RWPE1 (cell line): ENCODE measurements at places on chromosomes 4 and X.
A peak's percentile ranks its signal among the peaks of the same experiment; 100 is the strongest.

DNA sequence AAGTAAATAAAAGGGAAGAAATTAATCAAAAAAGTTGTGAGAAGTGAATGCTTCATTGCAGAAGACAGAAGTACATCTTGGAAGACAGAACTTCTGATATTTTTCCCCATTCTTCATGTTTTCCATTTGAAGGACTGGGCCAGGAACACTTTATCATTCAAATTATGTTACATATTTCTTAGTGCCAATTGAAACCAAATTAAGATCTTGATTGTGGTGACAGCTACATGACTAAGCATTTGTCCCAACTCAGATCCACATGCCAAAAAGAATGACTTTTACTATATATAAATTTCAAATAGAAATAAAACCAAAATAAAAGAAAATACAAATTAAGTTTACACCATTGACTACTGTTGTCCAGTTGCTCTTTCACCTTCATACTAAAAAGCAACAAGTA is 14.0 kb upstream of the FGF5 start:
- DNase-seq = no peak

- DNase-seq = no peak
These were observed 294.2 kb upstream of the FTHL17 start for GRCh38 chrX:31366041-31366440.

- DNase-seq = no peak
These were observed 154.6 kb downstream of the AFAP1 start for GRCh38 chr4:7785017-7785416.

- DNase-seq = peak; percentile 41
These were observed 60.5 kb upstream of the TRIM2 start for GRCh38 chr4:153143527-153144348.

DNA sequence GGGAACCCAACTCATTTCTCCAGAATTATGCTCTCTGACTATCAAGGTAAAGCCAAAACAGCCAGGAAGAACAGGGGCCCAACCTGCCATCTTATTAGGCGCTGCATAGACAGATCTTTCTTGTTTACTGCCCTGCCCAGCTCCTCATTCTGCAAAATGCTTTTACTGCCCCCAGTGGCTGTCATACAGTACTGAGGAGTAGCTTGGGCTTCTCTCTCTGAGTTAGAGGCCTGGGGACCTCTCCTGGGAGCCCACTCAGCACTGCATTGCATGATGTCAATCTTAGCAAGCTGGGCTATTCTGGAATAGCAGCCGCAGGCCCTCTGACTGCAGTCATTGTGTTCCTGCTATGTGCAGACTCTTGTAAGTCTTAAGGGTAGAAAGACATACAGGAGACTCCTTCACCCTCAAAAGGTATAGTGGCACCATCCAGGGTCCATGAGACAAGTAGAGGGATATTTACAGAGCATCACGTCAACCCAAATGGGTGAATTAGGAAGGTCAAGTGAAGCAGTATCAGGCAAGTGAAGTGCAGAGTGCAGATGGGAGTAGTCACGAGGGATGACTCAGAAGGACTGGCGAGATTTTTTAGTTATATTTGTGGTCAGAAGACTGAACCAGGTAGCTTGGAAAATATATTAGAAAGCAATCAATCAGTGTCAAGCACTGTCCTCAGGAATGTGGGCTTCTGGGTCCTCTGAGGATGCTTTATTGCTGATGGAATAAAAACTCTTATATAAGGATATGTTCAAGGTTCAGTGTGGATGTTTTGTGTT is 294.1 kb upstream of the SFRP2 start:
- peak; percentile 20 for DNase-seq

DNA sequence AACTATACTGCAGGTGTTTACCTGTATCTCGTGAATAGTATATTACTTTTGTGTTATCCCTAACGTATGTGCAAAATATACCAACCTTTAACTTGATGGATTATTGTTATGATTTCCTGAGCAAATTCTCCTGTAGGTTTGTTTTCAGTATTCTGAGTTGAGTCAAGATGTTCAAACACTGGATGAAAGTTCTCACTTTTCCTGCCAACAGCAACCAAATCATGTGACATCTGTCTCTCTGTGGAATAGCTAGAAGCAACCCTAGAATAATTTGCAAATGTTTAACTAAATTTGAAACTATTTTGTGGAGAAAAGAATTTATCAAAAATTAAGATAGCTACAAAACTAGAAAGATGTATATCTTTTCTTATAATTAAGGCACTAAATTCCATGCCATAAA is 35.6 kb downstream of the BCLAF3 start:
- no peak for DNase-seq

GRCh38 chr4:85260064-85260463 is 214.9 kb upstream of the ARHGAP24 start:
- DNase-seq = no peak

DNA sequence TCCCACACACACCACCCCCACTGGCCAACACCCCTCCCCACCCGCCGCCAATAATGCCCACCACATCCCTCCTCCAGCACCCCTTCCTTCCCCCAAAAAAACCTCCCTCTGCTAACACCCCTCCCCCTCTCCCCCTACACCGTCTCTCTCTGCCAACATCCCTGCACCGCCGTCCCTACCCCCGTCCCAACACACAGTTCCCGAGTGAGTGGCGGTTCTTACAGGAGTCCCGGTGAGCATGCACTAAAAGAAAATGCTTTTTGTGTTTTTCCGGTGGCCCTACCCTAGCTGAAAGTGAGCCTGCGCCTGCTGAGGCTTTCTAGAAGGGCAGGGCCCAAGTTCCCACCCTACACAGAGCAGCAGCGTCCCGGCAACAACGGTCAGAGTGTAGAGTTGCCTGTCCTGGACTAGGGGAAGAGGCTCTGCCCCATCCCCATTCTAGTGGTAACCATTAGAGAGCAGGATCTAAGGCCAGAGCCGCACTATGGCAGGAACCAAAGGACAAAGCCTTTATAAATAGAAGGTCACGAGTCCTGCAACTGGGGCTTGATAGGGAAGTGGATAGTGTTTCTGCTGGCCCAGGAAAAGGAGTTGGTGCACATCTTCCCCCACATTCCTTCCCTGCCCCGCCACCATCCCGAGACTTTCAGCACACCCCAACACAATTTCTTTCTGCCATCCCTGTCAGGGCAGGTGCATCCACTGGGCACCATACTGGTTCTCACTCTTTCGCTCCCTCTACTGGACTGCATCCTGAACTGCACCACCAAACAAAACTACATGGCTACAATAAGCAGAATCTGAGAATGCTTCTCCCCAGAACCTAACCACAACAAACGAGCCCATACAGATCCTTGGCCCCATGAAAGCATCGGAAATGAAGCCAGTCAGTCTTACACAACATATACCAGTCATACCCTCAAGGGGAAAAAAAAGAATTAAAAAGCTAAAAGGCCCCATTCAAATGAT is 78.1 kb upstream of the PAGE3 start:
- DNase-seq = peak; percentile 13

DNA sequence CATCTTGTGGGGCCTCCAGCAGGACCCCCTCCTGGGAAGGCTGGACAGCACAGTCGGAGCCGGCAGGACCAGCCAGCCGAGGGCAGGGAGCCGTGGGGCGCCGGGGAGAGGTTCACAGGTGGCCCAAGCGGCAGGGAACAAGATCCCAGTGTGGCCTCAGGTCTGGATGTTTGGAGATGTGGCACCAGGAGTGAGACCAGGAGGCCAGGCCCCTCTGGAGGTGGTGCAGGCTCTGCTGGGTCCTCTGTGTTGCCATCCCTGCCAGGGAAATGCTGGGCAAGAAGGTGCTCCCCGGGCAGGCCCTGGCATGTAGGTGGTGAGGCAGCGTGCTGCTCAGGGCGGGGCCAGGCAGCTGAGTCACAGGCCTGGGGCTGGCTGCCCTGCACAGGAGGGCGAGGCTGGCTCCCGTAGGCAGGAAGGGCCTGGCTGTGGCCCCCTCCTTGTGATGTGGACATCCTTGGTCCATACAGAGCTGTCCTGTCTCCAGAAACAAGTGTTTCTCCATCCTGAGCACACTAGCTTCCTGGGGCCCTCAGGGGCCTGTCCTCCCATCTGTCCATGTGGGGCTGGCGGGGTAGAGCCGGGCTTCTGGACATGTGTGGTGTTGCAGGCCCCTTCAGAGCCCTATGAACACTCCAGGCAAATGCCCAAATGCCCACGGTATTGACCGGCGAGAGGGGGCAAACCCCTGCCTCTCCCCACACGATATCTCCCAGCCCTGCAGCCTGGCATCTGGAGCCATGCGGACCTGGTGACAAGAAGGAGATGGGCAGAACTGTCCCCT is 4.8 kb upstream of the HGFAC start:
- DNase-seq = peak; percentile 88

GRCh38 chrX:123217077-123217476 is 33.0 kb downstream of the GRIA3 start:
- no peak for DNase-seq

GRCh38 chr4:15587649-15588048 is 67.5 kb downstream of the FBXL5 start:
- no peak for DNase-seq

DNA sequence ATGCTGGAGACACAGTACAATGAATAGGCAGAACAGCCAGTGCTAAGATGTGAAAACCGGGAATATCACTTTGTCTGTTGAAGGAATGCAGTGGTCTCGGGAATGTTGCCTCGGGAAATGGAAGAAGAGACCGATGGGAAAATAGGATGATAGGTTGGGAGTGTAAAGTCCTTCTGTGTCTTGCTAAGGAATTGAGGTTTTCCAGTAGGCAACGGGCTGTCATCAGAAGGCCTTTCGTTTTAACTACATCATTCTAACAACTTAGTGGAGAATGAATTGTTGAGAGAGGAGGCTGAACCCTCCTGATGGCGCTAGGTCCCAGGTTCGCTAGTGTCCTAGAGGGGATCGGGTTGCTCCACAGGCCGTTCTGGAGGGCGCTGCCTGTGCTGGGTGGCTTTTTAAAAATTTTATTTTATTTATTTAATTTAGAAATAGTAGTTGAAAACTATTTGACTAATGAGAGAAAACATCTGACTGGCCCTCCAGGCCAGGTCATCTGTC is 730 bp downstream of the VBP1 start:
- no peak for DNase-seq

DNA sequence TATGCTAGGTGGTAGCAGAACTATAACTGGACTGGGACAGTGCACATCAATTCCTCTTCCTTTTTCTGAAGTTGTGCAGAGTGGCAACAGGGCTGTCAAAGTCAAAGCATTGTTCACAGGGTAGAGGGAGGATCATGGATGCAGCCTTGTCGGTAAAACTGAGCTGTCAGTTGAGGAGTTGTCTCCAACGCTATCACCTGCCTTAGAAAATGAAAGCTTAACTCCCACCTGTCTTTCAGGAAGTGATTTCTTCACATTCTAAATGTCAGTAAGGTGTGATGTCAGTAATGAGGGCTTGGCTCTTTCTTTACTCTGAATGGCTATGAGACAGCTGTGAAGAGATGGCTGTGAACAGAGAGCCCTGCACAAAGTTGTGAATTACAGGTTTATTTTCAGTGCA is 66.4 kb upstream of the BANK1 start:
- DNase-seq = no peak

DNA sequence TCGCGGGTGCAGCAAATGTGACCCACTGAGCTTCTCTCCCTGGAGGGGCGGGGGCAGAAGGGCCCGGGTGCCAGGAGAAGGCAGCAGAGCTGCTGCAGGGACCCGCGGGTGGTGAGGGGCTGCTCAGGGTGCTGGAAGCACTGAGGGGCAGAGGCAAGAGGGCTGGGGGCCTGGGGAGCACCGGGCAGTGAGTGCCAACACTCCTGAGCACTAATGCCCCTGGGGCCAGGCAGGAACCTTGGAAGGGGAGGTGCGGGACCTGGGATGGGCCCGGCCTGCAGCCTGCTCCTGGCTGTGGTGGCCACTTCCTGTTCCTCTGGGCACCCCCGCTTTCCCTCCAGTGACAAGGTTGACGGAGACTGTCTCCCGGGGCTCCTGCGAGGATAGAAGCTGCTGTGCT is 66.5 kb upstream of the ADRA2C start:
- no peak for DNase-seq

DNA sequence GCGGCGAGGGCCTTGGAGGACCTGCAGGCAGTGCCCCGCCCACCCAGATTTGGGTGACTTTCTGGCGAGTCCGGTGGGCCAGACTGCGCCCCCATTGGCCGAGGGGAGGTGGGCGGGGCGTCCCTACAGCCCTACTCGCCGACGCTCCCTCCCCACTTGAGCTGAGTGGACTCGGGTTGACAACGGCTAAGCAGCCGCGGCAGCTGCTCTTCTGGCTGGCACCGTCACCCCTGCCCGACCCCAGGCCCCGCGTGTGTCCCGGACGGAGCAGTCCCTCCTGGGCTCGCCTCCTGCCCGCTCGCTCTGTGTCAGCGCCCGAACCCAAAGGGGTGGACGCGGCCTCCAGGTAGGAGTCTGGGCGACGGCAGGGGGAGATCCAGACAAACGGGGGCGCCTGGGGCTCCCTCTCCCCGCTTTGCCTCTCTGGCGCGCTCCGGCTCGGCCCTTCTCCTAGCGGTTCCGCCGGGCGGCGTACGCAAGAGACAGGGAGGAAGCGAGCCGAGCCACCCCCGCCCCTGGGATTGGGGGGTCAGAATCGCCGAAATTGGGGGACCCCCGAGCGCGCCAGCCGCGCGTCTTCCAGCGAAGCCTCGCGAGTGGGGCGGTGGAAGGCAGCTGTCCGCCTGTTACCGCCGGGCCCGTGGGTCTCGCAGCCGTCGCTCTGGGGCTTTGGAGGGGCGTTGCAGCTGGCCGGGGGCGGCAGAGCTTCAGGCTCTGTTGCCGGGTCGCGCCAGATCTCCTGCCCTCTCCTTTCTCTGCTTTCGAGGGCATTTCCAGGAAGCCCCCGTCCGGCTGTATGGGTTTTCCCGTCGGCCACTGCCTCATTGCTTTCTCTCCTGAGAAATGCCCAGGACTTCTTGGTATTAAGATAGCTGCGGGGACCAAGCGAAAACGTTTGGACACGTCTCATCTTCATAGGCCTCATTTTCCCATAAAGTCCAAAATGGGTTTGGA is 46.3 kb downstream of the STARD8 start:
- DNase-seq = peak; percentile 5

DNA sequence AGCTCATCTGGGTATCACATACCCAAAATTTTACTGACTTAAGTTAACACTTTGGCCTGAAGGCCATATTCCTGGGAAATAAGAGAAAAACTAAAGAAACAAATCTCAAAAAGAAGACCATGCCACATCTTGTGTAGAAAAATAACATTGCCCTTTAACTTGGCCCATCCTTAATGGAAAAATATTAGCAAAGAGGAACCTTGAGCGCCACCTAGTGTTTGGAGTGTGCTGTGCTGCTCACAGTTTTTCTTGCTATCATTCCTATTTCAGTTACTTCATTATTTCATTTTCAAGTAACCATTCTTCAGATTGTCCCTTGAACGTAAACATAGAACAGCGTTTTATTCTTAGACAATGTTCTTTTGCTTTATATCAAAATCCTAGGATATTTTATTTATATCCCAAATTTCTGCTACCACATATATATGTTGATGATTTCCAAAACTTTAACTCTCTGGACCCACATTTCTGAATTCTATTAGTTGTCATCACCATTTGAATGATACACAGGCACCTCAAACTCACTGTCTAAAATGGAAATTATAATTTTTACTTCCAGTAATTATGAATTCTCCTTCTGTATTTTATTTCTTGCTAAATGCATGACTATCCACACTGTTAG is 999.0 kb upstream of the ADGRL3 start:
- DNase-seq = peak; percentile 32

GRCh38 chr4:156290811-156291210 is 337.1 kb upstream of the CTSO start:
- no peak for DNase-seq

- DNase-seq = peak; percentile 8
These were observed 240.3 kb upstream of the NDST3 start for GRCh38 chr4:117793845-117794480.

- peak; percentile 66 for DNase-seq
These were observed 5.7 kb downstream of the CD99 start for GRCh38 chrX:2696698-2697215.

GRCh38 chrX:129239371-129239770 is 283.9 kb downstream of the SMARCA1 start:
- DNase-seq = no peak

- DNase-seq = no peak
These were observed 21.0 kb downstream of the SMARCAD1 start for GRCh38 chr4:94228493-94229216.
